Liver (tissue), 10 donors: ENCODE measurements at places on chromosomes 12 and 14.
A peak's percentile ranks its signal among the peaks of the same experiment; 100 is the strongest.

DNA sequence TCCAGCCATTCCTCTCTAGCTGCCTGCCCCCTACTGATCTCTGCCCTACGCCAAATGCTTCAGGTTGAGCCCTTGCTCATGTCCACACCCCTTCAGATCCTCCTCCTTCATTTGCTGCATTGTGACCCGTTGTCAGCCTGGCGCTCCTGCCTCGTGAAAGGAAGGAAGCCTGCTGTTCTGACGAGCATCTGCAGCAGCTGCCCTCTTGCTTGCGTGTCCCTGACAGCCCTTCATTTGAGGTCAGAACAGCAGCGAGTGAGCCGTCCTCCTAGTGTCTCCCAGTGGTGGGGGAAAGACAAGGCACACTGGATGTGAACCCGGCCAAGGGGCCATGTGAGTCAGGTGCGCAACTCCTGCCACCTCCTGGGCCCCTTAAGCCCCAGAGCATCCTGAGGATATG is 3.0 kb upstream of the PIANP start:
- DNase-seq: no peak

GRCh38 chr14:42490536-42490935 is 883.9 kb downstream of the LRFN5 start:
- DNase-seq: no peak

DNA sequence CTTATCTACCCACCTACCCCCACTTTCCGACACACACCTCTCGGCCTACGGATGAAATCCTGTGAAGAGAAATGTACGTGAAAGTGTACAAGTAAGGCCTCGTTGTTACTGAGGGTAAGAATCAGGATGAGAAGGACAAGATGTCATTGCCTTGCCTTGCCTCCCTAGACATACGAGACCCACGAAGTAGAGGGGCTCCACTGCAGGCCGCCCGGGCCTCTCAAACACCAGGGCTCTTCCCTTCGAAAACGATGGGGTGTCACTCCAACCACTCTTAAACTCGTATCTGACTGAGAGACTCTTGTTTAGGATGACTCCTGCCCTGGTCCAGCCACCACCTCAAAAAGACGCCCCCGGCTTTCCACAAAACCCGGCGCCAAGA is 498 bp downstream of the RACGAP1 start:
- DNase-seq: no peak

GRCh38 chr14:27008187-27008586 is 410.4 kb upstream of the NOVA1 start:
- DNase-seq: no peak

- DNase-seq: no peak
These were observed 52.6 kb downstream of the GALNT16 start for GRCh38 chr14:69312608-69313007.

- no peak for DNase-seq
These were observed 17.9 kb downstream of the PACS2 start for GRCh38 chr14:105332350-105332874.

DNA sequence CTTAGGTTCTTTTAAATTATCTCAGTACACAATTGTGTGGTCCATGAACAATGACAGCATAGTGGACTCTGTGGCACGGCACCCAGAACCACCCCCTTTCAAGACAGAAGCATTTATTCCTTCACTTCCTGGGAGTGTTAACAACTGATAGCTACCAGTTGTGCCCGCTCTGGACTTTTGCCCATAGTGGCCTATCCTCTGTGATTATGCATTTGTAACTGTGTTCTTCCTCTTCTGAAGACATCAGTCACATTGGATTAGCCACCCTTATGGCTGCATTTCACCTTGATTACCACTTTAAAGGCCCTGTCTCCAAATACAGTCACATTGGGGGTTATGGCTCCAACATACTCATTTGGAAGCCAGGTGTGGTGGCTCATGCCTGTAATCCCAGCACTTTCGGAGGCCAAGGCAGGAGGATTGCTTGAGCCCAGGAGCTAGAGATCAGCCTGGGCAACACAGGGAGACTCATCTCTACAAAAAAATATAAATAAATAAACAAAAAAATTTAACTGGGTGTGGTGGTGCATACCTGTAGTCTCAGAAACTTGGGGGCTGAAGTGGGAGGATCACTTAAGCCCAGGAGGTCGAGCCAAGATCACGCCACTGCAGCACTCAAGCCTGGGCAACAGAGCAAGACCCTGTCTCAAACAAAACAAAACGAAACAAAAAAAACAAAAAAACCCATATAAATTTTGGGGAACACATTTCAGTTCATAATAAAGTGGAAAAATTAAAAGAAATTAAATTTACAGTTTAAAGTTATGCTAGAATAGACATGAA is 27.6 kb upstream of the PHC1 start:
- peak; percentile 50 for DNase-seq

DNA sequence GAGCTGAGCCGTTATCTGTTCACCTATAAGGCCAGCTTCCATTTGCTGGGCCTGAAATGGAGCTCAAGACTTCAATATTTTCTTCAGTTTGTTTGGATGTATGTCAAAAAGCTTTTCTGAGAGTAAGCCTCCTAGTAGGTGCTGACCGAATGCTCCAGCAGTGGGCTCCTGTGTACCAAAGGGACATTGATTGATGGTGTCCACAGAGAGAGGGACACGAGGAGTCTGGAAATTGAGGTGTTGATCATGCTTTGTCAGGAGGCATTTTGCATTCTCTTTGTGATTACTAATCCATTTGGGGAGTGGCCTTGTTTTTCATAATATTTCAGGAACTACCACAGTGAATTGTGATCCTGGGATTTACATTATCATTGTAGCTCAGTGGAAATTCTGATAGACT is 107.7 kb upstream of the SLC38A2 start:
- DNase-seq: no peak

DNA sequence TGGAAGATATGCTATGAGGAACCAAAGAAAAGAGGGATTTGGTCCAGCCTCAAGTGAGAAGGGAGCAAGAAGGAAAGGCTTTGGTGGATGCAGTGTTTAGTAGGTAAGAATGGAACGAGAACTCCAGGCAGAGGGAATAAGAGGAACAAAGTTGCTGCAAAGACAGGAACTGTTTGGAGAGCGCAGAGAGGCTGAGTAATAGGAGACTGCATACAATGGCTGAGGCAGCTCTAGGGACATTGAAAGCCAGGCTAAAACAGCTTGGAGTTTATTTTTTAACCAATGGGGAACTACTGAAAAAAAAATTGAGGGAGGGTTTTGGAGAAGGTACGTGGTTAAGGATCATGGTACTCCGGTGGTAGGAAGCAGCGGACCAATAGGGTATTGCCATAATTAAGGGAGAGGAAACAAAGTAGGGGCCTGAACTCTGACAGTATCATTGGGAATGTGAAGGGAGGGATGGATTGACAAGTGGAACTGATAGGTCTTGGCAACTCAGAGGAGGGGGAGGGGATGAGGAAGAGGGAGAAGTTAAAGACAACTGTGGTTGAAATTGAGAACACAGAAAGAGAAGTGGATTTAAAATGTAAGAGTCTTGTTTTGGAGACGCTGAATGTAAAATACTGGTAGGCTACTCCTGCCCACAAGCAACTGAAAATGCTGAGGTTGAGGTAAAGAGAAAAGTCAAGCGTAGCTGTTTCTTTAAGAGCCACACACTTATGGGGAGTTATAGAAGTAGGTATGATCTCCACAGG is 4.8 kb downstream of the ASCL4 start:
- DNase-seq: no peak

DNA sequence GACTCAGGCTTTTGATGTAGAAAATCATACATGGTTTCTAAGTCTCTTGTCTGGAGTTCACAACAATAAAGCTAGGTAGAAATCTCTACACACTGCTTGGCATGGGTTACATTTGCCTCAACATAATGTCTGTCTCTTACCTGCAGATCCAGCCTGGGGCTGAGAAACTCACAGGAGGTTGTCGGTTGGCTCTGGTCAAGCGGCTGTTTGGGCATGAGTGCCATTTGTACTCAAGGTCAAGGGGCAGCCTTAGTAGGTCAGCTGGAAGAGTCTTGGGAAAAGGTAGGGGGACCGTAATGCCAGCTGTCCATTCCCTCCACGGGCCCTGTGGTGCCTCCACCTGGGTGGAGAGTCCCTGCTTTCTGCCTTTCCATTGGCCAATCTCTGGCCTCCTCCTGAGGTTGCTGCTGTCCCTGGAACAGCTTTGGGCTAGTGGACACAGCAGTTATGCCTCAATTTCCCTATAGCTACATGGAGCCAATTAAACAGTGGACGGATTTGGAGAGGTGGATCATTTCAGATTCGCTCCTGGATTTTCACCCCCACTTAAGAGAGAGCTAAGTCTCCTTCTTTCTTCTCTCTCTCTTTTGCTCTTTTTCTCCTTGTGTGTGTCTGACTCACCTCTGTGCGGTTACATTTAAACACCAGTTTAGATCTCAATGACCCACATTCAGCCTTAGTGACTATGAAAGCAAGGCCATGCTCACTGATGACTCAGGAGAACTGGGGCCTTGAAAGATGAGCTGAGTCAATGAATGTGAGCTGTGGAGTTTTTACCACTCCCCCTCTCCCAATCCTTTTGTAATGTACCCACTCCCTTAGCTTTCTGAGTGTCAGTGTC is 132.8 kb upstream of the HIF1A start:
- no peak for DNase-seq
